ENCODE measurements at places on chromosomes 11 and 22.

GRCh38 chr11:66365711-66366619 is 5.6 kb downstream of the SLC29A2 start:
- no peak for DNase-seq

- no peak for DNase-seq
Observed at GRCh38 chr11:10379022-10379421, 74.1 kb downstream of the ADM start.

DNA sequence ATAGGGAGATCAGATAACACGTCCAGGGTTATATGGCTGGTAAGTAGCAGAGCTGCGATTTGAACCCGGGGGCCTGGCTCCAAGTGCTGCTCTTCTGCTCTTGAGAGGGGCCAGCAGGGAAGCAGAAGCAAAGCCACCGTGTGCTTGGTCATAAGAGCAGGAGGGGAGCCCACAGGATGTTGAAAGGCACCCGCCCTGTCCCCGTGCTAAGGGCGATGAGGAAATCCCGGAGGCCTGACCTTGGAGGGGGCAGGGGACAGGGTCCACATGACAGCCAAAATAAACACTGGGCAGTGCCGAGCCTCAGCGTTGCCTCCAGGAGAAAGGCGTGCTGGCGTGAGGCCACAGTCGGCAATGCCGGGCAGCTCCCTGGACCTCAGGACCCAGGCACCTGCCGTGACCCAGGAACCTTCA is 28.8 kb downstream of the TOM1 start:
- DNase-seq, result no peak

DNA sequence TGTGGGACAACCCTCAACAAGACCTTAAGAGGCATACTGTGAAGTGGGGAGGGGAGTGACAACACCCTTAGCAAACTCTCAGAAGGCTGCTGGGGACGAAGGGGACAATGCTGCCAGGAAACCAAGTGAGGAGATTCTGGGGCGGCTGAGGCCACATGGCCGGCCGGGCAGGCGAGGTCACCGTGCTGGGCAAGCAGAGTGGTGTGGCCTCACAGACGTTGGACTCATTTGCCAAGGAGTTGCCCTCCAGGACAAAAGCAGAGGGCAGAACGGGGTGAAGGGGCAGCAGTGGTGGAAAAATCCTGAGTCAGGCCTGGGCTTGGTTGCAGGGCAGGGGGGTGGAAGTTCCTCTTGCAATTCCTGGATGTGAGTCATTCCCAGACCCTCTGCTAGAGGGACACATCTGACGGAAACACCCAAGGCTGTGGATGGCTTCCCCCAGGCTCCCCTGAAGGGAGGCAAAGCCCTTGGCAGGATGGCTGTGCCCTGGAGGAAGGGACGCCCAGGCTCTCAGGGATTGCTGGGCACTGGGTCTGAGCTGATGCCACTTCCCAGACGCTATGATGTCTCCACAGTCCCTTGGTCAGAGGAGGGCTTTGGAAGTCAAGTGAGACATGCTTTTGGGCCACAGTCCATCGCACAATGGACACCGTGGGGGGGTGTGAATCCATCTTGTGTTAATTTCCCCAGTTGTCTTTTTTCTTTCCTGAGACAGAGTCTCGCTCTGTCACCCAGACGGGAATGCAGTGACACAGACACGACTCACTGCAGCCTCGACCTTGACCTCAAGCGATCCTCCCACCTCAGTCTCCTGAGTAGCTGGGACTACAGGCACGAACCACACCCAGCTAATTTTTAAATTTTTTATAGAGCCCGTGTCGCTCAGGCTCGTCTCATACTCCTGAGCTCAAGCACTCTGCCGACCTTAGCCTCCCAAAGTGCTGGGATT is 16.2 kb upstream of the SHANK3 start:
- DNase-seq, result no peak

DNA sequence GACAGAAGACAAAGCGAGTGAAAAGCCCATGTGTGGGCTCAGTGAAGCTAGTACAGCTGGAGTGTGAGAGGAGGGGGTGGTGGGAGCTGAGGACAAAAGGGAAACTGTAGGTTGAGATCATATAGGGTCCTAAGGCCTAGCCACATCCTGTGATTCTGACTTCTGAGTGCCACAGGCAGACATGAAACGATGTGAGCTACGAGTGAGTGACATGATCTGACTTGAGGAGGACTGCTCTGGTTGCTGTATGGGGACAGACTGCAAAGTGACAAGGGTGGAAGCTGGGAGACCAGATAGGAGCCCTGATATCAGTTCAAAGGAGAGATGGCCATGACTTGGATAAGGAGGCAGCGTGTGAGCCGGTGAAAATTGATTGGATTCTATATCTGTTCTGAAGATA is 85.4 kb downstream of the MICAL2 start:
- DNase-seq, result peak; percentile 72

GRCh38 chr11:355581-356458 is 13.5 kb upstream of the B4GALNT4 start:
- DNase-seq, result peak; percentile 91

- DNase-seq, result no peak
Observed at GRCh38 chr22:22124374-22124773, 120.2 kb upstream of the VPREB1 start.

DNA sequence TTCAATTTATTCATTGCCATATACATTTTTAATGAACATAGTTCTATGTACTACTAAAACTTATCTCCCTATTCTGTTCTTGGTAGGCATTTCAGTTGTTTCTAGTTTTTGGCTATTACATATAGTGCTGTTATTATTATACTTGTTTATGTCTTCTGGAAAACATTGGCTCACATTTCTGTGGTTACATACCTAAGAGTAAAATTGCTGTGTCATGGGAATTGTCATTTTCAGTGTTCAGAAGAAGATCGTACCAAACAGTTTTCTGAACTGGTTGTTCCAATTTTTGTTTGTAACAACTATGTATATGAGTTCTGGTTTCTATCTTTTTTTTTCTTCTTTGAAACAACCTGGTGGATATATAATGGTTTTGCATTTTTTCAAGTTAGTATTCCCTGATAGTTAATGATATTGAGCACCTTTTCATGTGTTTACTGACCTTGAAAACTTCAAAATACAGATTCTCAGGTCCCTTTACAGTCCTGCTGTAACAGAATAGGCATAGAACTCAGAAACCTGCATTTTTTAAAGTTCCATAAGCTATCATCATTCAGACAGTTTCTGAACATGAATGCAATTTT is 230.7 kb downstream of the JRKL start:
- DNase-seq, result no peak

GRCh38 chr22:32996702-32997101 is 61.5 kb downstream of the SYN3 start:
- no peak for DNase-seq

DNA sequence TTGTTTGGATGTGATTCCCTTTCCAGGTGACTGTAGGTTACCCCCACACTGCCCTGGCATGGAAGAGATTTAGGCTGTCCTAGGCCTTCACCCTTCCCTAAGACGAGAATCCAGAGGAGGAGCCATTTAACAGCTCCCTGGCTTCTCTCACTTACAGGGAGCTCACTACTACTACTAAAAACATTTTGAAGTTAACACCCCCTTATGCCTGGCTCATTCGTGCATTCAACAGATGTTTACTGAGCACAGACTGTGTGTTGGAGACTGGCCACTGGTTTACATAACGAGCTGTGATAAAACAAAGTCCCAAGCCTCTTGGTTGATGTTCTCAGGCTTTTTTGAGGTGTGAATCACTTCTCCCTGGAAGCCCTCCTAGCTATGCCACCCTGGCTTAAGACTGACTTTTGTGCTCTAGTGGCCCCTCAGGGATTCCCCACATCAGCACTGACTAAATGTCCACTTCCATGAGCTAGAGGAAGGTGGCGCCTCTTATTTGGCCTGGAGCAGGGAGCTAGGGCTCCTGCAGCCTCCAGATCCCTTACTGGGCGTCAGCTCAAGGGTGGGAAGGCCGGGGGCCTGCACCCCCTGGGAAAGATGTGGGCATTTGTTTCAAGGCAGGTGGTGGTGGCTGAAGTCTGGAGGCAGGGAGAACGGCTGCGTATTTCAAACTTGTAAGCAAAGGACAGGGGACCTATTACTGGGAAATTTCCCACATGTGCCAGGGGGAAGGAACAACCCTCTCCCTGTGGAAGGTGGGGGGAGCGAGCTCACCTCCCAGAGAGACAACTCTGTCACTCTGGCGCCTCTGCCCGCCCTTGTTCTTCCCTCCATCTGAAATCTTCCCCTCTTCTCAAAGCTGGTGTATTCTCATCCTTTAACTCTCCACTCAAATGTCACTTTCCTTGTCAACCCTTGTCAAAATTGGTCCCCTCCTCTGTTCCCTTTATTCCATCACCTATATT is 19.4 kb upstream of the MALAT1 start:
- DNase-seq, result no peak

DNA sequence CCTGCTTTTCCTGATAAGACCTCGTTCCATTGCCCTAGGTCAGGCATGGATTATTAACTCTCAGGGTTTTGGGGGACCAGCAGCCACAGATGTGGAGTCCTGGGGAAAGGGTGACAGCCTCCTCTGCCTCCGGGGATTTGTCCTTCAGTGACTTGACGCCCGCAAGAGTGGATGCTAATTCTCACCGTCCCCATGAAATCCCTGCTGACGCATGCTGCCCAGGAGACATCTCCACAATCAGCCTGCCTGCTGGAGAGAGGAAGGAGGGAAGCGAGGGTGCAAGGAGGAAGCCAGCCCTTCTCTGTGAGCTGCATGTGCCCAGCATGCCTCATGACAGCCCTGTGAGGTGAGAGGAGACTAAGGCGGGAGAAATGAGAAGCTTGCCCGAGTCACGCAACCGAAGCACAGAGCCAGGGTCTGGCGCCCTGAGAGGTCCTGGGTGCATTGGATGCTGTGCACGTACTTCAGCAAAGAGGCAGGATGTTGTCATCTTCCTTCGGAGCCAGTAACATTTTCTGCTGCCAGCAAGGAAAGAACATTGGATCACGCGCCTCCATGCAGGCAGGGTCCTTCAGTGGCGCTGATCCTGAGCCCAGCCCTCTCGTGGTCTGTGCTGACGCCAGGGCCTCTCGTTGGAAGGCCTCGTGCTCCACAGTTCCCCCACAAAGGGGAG is 27.3 kb upstream of the KRTAP5-6 start:
- DNase-seq, result no peak

GRCh38 chr22:17818180-17818579 is 43.9 kb upstream of the BID start:
- DNase-seq, result no peak

- DNase-seq, result no peak
Observed at GRCh38 chr11:8177136-8177535, 8.3 kb upstream of the RIC3 start.

DNA sequence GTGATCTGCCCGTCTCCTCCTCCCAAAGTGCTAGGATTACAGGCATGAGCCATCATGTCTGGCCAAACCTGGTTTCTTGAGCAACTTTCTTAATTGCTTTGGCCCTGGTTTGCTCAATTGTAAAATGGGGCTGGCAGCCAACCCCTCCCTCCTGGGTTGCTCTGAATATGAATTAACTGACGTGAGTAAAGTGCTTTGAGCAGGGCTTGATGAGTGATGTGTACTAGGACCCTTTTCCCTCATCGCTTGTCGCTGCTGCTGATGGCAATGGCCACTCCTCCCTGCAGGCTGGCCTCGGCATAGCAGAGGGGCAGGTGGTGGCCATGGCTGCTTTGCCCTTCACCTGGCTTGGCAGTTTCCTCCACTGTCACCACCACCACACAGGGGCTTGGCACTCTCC is 41.5 kb downstream of the RNF141 start:
- no peak for DNase-seq

DNA sequence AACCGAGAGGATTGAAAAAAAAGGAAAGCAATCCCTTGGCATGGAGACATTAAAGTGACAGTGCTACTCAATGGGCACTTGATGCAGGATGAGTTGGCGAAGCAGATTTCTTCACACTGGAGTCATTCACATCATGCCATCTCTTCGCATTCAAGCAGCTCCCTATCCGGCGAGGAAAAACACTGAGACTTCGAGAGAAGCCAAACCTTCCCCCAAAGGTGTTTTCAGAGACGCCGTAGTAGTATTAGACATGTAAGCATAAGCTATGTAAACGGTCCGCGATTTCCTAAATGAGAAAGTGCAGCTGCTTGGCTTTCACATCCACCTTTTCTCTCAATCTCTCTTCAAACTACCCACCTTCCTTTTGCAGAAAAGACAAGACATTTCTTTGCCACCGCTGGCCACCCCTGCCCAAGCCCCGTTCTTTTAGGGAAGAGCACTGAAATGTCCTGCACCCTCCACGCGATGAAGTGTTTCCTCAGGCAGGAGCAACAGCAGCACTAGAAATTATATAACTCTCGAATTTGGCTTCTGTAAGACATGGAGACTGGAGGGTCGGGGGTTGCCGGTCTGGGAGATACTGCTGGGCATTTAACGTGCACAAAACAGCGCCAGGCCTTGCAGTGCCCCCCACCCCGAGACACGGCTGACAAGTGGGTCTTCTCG is at the start of gene DLG2:
TSS of gene DLG2 (minus strand) at position 13 of the 666 bp plus-strand sequence.
- peak; percentile 37 for DNase-seq

DNA sequence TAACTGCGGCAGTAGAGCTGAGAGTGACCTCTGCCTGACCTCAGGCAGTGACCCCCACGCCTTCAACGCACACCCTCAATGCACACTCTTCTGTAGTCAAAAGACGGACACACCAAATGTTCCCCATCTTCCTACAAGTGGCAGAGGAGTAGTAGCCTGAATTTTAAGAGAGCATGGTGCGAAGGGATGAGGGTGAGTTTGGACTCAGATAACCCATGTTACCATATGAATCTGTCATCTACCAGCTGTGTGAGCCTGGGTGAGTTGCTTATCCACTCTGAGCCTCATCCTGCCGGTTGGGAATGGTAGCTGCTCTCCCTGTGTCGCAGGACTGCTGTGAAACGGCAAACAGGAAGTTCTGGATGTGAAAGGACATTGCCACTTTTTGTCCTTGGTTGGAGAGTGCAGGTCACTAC is 20.6 kb upstream of the ROBO3 start:
- no peak for DNase-seq

DNA sequence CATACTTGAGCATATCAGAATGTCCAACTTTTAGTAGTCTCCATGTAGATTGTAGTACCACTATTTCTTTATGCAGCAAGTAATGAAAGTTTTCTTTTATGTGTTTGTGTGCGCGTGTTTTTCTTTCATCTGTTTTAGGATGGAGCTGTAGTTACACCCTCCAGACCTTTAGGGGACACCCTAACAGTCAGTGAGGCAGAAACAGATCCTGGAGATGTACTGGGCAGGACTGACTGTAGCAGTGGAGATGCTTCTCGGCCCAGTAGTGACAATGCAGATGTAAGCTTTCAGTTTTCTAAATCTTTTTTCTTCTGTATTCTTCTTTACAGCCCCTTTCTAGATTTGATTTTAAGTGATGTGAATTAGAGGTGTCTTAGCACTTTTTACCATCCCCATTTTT is 79.9 kb upstream of the GRIK4 start:
- DNase-seq, result peak; percentile 16

DNA sequence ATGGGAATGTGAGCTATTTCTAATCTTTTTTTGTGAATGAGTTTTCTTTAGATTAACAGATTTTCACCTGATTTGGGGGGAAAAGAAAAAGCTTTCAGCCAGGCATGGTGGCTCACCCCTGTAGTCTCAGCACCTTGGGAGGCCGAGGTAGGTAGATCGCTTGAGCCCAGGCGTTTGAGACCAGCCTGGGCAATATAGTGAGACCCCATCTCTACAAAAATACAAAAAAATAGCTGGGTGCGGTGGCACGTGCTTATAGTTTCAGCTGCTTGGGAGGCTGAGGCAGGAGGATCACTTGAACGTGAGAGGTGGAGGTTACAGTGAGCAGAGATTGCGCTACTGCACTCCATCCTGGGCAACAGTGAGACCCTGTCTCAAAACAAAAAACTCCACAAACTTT is 92.2 kb downstream of the HSD17B12 start:
- no peak for DNase-seq

- no peak for DNase-seq
Observed at GRCh38 chr22:44276041-44276440, 36.7 kb downstream of the SHISAL1 start.

GRCh38 chr11:8217136-8217535 is 46.5 kb downstream of the LMO1 start:
- no peak for DNase-seq

All from activated T-cell treated with anti-CD3 and anti-CD28 coated beads, Interleukin-2, amount 50 U/mL, for 48 hours (primary cell).